ENCODE measurements at places on chromosomes 3 and 15.

- no peak for DNase-seq
Observed at GRCh38 chr3:141272906-141273662, 41.5 kb downstream of the PXYLP1 start.

DNA sequence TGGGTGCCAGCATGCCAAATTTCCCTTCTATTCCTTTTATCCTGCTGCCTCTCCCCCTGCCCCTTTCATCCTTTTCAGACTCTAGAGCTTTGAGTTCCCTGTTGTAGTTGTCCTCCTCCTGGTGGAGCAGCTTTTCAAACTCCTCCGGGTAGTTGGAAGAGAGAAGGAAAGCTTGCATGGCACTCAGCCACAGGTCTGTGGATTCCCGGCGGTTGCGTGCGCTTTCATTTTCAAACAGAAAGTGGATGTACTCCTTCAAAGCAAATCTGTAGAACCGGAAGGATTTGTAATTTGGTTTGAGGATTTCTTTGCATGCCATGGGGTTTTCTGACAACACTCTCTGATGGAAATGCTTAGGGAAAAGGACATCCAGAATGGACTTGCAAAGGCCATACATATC, 68.1 kb upstream of the DCLK3 start:
- no peak for DNase-seq

DNA sequence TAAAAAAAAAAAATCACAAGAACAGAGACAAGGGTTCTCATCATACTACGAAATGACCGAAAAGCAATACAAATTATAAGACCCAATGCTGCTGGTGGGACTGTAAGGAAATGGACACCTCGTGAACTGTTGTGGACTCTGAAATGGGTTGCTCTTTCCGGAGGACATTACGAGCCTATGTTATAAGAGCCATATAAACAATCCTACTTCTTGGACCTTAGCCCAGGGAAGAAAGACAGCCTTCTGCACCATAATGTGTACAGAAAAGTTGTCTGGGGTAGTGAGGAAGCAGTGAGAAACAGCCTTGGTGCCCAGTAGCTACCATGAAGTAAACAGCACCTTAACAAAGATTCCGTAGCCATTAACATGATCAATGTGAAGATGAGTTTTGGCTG, 2.7 kb downstream of the SLC22A14 start:
- no peak for DNase-seq

DNA sequence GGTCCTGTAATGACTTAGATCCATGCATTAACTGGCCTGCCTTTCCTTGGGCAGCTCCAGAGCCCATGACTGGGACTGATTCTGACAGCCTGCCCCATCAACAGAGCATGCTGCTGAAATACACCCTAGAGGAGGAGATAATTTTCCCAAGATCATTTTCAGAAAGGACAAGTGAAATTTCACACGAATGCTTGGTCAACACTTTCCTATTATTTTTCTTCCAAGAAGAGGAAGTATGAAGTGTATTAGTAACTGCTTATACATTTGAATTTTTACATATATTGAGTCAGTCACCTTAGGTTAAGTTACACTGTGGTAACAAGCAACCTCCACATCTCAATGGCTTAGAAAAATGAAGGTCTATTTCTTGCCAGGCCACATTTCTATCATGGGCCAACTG, 9.7 kb upstream of the NMNAT3 start:
- DNase-seq = no peak

- DNase-seq = no peak
Observed at GRCh38 chr15:70569091-70569713, 194.2 kb downstream of the UACA start.
